Progenitor cell of endocrine pancreas (in vitro differentiated cells): ENCODE measurements at places on chromosomes 12 and 14.

GRCh38 chr14:58793131-58793740 is 155.5 kb downstream of the DACT1 start:
- DNase-seq, result no peak

- no peak for DNase-seq
Measured at GRCh38 chr12:61220337-61220736, 1039.9 kb upstream of the USP15 start.

GRCh38 chr14:68112442-68112841 is 292.9 kb downstream of the RAD51B start:
- no peak for DNase-seq

DNA sequence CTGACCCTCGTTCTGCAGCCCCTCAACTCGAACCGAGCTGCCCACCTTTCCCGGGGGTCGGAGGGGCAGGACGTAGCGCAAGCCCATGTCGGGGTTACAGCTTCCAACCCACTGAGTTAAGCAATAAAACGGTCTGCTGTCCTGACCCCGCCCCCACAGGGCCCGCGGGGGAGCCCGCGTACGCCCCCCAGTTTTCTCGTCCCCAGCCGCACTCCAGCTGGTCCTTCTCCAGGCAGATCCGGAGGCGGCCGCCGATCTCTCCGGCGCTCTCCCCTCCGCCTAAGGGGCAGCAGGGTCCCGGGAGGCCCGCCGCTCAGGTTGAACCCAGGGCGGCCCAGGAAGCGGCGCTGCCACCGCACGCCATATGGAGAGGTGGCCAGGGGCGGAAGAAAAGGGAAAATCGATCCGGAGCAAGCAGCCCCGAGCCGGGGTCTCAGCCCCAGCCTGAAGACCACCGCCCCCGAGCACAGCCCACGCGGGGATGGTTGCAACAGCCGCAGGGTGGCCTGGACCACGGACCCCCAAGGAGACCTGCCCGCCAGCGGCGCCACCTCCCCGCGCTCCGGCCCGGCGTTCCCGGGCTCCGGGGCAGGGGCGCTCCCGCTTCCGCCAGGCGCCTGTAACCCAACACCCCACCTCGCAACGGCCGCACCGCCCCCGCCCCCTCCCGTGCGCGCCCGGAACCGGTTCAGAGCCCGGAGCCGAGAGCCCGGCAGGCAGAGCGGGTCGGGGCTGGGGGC is 760 bp downstream of the ACTN1 start:
- DNase-seq, result peak; percentile 64

DNA sequence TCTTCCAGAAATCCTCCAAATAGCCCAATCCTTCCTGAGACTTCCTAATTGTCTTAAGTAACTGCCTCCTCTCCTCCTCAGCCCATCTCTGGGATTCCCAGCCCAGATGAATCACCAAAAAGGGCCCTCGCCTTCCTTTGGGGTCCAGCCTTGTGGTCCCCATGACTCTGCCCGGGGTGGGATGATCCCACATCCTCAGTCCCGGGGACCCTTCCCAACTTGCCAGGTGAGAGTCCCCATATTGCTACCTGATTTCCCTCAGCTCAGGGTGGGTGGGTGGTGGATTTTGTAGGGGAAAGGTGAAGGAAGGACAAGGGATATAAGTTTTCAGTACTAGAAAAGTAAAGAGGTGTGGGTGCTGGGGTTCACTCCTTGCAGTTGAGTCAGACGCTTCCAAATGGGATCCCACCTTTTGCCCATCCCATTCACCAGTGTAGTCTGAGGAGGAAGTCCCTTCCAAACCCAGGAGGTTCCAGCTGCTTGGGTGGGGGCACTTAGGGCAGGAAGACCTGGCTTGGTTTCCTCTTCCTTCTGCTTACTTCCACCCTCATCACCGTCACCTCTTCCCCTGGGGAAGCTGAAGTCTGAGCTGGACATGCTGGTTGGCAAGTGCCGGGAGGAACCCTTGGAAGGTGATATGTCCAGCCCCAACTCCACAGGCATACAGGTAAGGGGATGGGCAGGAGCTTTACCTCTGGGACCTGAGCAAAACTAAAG is 5.6 kb downstream of the GLI1 start:
- DNase-seq, result no peak

DNA sequence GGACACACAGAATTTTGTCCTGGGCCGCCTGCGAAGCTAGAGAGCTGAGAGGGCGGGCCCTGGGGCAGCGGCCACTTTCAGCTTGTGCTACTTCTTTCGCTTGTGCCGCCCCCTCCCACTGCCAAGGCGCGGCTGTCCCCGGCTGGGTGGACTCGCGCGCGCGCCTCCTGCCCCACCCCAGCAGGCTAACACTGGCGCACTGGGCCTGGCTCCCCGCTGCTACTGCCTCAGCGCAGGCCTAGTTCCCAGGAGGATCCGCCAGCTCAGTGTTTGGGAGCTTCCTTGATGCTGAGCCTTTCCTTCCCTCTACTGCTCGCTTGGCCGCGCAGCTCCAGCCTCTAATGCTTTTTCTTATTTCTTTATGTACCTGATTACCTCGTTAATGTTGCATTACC is 27.4 kb upstream of the METAP2 start:
- DNase-seq, result peak; percentile 46

- no peak for DNase-seq
Measured at GRCh38 chr12:124091835-124092234, 118.8 kb downstream of the ZNF664 start.

DNA sequence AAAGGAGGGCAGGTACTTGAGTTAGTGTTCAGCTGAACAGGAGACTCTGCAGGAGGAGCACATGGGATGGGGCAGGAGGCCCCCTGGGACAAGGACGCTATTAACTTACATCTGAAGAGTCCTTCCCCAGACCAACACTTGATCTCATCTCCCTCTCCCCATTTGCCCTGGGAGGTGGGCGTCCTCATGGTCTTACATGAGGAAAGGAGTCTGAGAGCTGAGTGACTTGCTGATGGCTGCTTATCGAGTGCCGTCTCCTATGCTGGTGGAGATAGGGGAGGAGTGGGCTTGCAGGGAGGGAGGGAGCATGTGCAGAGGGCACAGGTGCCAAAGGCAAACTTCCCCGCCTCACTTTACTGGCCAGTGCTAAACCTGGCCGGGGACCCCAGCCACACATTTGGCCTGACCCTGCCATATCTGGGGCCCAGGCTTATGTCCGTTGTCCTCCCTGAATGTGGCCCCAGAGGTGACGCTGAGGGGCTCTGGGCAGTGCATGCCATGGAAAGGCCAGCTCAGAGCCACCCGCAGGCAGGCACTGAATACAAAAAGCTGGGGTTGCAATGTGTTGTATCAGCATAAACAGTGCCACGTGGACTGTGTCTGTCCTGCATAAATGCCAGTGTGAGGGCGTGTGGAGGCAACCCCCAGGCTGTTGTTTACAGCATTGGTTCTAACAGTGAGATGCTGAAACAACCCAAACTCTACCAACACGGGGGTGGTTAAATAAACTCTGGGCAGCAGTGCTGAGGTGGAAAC is 29.4 kb downstream of the FAIM2 start:
- no peak for DNase-seq

DNA sequence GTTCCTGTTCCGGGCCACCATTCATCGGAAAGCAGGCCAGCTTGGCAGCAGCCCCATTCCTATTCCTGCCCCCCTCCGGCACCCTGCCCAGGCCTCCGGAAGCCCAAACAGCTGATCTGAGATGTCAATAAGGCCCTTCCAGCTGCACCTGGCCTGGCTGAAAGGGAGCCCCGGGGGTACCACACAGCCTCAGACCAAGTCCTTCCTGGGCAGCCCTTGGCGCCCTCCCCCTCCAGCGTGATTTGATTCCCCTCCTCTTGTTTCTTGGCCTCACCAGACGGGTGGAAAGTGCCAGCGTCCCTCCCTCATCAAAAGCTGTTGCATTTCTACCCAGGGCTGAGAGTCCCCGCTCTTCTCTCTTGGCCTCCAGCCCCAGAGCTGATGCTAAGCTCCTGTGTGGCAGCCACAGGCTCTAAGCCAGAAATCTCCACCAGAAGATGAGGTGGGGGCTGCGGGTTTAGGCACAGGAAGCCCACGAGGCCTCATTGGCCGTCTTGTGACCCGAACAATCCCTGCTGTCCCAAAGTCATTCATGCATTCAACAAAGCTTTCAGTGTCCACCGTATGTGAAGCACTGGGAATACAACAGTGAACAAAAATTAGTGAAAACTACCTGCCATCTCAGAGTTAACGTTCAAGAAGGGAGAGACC is 215.4 kb downstream of the SLC41A2 start:
- DNase-seq, result no peak

GRCh38 chr12:123153906-123154305 is 3.0 kb upstream of the PITPNM2 start:
- no peak for DNase-seq

GRCh38 chr12:2282318-2282717 is 229.5 kb downstream of the CACNA1C start:
- no peak for DNase-seq

DNA sequence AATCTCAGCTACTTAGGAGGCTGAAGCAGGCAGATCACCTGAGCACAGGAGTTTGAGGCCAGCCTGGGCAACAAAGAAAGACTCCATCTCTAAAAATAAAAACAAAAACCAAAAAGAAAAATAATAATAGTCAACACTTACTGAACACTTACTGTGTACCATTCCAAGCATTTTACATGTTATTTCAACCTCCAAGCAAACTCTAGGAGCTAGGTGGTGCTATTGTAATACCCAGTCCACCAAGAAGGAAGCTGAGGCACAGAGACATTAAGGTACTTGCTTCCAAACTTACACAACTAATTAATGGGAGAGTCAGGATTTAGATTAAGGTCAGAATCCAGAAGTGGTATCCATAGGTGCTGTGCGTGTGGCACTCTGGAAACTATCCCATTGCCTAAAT is 13.7 kb upstream of the OR6J1 start:
- no peak for DNase-seq

GRCh38 chr12:12197128-12197527 is 69.7 kb downstream of the LRP6 start:
- DNase-seq, result no peak

DNA sequence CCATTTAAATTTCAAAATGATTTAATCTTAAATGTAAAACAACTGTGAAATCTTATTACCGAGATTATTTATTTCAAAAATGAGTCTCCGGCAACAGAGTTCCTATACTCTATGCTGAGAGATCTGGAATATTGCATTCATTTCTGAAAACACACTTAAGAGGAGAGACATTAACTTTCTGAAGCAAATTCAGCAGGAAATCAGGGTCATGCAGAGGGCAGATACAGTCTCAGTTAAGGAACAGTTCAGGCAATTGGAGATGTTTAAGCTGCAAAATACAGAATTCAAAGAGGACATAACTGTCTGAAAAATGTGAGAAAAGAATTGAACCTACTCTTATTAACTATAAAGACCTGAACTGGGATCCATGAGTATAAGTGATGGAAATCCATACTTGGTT is 320.7 kb downstream of the PAWR start:
- DNase-seq, result no peak

DNA sequence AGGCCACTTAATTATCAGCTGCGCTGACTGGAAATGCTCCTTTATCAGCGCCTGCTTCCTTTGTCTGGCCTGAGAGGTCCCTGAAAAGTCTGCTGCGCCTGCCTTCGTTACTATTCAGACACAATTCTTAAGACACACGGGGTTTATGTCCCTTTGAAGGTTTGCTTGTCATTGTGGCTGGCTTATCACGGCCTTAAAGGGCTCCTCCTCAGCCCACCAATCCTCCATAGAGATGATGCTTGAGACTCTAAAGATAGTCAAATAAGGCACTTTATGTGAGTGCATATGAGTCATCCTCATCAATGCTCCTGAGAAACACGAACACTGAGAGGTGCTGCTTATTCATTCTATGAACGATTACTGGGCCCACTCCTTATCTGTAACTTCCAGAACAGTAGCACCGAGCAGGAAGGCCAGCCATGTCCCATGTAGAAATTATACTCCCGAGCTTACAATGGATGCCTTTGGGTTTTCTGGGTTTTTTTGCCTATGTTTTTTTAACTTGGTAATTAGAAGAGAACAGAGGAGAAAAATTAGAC is 1268.2 kb upstream of the TMEM132C start:
- DNase-seq, result no peak

- DNase-seq, result no peak
Measured at GRCh38 chr14:31990926-31991572, 86.1 kb upstream of the ARHGAP5 start.
